ENCODE measurements at places on chromosomes 7 and 10. TPM values are rescaled to one million over a fixed set of nuclear protein-coding genes. Genes with fewer than 3 reads are reported as not detected.
A peak's percentile ranks its signal among the peaks of the same experiment; 100 is the strongest.

GRCh38 chr10:49174926-49175500 is 13.2 kb downstream of the TMEM273 start:
- DNase-seq: no peak

Gene SYNPO2L
- polyA plus RNA-seq: 263 TPM

DNA sequence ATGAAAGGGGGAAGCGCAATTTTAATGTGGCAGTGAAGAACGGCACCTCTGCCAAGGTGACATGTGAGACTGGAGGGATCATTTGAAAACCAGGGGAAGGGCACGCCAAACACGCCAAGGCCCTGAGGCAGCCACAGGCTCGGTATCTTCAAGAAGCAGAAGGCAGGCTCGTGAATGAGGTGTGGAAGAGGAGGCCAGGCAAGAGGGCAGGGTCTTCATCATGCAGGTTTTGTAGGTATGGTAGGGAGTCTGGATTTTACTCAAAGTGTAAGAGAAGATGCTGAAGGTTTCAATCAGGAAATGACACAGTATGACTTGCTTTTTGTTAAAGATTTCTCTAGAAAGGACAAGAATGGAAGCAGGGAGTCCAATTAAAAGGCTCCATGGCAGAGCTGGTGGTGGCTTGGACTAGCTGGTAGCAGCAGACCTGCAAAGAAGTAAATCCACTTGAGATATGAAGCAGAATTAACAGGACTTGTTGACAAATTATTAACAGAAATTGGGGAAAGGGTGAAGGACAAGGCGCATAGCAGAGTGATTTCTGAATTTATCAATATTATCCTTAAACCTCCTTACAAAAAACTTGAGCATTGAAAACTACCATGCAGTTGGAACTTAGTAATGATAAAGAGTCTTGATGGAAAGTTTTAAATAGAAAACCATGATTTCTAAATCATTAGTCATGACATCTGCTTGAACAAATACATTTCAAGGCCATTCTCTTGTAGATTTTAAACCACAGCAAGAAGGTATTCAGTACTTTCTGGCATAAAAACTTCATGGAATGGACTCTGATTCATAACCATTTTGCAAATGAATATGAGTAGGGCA is 70.4 kb downstream of the COA1 start:
- no peak for DNase-seq

Gene KNDC1
- 10.7 TPM for polyA plus RNA-seq

Gene TRIM73
- polyA plus RNA-seq: 5.2 TPM

- peak; percentile 67 for DNase-seq
Measured at GRCh38 chr10:59580026-59580863, 129.4 kb downstream of the SLC16A9 start.

GRCh38 chr7:31466036-31466435 is 47.9 kb upstream of the ITPRID1 start:
- no peak for DNase-seq

- DNase-seq: no peak
Measured at GRCh38 chr10:47038881-47039561, 127.8 kb downstream of the PTPN20 start.

Gene CNNM1
- polyA plus RNA-seq: not detected

- no peak for DNase-seq
Measured at GRCh38 chr10:35070521-35070920, 19.6 kb downstream of the CUL2 start.

Gene SFRP5
- 0.94 TPM for polyA plus RNA-seq

DNA sequence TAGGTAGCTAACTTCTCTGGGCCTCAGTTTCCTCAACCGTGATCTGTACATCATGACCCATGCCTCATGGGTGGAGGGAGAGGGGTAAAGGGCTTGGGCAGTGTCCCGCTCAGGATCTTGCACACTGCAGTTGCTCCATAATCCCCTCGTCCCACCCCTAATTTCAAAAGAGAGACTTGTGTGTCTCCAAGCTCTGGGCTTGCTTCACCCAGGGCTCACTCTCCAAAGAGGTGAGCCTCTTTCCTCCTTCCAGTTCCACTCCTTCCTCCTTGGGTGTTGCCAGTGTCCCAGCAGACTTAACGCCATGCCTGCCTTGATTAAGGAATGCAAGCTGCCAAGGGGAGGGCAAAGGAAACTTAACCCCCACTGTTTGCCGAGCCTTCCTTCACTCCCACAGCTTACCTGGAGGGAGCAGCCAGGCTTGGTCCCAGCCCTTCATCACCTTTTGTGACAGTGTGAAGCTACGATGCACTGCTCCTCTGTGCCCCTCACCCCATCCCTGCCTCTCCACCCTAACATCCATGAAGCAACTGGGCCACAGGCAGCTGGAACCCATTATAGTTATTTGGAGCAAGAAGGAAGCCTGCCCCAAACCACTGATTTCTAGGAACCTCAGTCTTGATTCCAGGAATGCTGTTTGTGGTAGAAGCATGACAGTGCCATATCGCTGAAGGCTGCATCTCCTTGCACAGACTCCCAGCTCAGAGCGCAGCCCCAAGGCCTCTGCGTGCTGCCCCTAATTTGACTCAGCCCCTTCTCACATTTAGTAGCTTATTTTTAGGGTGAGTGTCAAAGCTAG is 363.3 kb downstream of the TNS3 start:
- DNase-seq: no peak

DNA sequence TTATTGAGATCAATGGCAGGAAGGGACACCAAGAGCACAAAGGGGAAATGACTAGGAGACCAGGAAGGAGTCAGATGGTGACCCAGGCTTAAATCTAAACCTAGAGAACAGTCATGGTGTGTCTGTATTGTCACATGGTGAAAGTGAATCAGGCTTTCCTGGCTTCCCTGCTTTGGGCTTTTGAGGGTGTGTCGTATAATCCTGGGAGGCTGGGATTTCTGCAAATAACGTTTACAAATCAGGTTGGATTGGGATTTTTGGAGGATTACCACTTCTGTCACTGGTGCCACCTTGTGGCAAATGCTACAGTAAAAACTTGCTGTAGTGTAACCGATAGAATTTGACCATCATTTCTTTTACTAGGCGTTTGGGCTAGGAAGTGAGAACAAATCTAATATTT is 502.6 kb downstream of the NRG3 start:
- no peak for DNase-seq

Gene EBLN1
- not detected for polyA plus RNA-seq

GRCh38 chr7:111364413-111364812 is 197.9 kb downstream of the IMMP2L start:
- no peak for DNase-seq

DNA sequence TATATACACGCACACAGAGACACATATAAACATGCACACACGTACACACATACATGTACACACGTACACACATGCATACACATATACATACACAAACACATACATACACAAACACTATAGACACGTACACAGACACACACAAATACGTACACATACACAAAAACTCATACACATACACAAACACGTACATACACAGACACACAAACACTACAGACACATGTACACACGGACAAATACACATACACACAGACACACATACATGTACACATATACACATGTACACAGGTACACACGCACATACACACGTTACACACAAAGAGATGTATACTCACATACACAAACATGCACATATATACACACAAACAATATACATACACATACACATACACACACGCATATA is 35.2 kb upstream of the GTF2IRD1 start:
- DNase-seq: no peak

DNA sequence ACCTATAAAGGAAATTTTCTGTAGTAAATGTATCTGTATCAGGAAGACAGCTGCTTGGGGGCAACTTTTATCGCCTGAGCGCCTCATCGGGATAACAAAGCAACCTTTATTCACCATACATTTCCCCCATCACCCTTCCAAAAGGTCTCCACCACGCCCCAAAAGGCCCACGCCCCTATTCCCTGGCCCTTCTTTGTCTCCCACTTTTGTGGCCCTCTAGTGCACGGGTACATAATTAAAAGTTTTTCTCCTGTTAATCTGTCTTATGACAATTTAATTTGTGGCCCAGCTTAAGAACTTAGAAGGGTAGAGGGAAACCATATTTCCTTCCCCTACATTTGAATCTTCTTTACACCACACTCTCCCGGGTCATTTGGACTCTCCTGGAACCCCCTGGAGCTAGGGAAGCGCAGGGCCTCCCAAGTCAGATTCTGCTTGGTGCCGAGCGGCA is 625 bp downstream of the RP9 start:
- DNase-seq: peak; percentile 2

DNA sequence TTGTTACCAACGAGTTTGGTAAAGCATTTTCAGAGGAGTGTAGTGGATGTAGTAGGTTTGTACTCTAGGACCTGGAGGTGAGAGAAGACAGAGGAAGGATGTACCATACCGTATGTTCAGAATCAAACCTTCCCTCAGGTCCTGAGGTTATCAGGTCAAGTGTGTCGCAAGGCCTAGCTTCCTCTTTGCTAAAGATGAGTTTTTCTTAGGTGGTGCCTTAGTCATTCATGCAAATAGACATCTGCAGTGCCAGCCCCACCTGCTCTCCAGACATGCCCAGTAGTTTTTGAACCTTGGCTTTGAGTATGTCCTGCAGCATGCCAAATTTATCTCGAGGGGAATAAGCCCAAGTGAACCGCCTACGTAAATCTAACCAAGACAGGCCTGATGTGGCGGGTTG is 71.3 kb downstream of the HDAC9 start:
- DNase-seq: no peak

Gene ARHGAP22
- 1.3 TPM for polyA plus RNA-seq

DNA sequence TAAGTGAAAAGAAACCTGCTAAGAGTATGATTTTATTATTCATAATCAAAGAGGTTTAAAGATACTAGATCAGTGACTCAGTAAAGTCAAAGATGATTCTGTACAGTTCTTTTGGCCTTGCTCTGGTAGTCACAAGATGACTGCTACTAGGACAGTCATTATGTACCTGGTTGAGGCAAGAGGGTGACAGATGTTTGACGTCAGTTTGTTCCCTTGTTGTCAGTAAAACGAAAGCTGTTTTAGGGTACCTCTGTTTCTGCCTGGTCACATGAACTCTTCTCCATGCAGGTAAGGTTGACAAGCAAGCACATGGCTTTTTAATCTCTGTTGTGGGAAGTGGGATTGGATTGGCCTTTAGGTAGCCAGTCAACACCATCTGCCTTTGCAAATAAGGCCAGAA is 308.0 kb downstream of the EXOC4 start:
- no peak for DNase-seq

DNA sequence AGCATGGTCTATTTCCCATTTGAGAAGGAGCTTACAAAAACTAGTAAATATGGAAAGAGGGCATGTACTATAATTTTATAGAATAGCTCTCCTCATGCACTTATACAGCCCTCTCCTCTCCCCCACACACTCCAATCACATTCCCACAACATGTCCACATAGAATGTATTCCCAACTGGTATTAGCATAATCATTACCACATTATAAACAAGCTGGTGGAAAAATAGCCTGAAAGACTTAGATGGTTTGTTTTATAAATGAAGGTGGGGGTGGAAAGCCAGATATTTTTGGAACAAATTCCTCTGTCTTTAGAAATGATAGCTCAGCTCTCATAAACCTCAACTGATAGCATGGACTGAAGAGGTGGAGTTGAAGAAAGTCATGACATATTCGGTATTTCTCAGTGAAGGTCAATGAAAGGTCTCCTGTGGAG is 410.1 kb downstream of the SUGCT start:
- no peak for DNase-seq

GRCh38 chr7:32318300-32319011 is 171.7 kb downstream of the LSM5 start:
- DNase-seq: peak; percentile 4

Gene SPDYE8
- polyA plus RNA-seq: 0.41 TPM

- no peak for DNase-seq
Measured at GRCh38 chr10:12195281-12195602, 449 bp downstream of the NUDT5 start.

DNA sequence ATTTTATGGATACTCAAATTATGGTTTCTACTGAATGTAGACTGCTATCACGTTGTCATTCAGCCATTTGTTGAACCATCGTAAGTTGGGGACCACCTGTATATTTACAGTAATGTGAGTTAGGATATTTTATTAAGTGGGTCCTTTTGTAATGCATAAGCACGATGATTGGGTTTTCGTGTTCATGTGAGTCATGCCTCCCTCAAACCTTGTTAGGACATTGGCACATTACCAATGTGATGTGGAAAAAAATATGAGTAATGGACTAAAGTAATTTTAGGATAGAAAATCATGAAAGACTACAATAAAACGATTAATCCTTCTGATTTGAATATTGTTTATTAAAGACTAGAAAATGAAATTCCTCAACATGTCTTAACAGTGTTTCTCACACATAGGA is 8.7 kb downstream of the SMC3 start:
- DNase-seq: no peak

GRCh38 chr7:31251441-31251840 is 89.1 kb downstream of the NEUROD6 start:
- DNase-seq: no peak

DNA sequence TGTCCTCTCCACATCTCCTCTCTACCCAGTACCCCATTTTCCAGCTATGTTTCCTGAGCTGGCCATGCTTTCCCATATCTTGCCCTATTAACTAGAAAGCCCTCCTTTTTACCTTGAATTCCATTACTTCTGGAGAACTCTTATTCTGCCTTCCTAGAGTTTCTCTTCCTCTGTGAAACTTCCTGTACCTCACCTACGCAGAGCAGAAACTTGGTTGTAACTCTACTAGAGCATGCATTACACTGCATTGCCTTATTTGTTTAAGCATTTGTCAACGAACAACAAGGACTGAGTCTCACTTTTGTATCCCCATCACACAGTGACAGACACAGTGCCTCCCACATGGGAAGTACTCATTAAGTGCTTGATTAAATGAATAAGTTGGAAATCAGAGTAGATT is 36.4 kb downstream of the VCL start:
- no peak for DNase-seq

DNA sequence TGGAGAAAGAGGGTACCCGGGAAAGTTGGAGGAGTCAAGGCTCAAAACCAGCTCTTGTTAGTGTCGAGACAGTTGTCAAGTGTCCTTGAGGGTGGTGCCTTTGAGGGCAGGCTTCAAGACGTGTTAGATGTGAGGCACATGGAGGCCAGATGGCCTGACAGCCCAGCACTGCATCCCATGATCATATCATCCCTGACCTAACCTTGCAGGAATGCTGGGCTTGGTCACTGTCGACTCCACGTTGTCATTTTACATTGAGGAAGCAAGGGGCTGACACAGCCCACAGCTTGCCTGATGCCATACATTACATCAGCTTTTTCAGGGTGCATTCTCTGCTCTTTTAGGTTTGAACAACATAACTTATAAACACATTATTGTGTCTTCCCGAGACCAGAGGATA is 114.1 kb downstream of the ABCA13 start:
- no peak for DNase-seq

Gene ITGB8
- polyA plus RNA-seq: 5.2 TPM
